Calu3 (cell line): ENCODE measurements at places on chromosomes 4 and X. TPM values are rescaled to one million over a fixed set of nuclear protein-coding genes. Genes with fewer than 3 reads are reported as not detected.
A peak's percentile ranks its signal among the peaks of the same experiment; 100 is the strongest.

- H3K27ac ChIP-seq: no peak overlapping the region
- H3K4me1 ChIP-seq: peaks cover 8% of the 10 kb centered on the region
- peaks cover 9% of the 10 kb centered on the region for H3K27me3 ChIP-seq
- no peak overlapping the region for H3K4me3 ChIP-seq
- DNase-seq: no peak
- no peaks in the 10 kb centered on the region for H3K36me3 ChIP-seq
These were observed 22.8 kb downstream of the PDLIM3 start for GRCh38 chr4:185512516-185512915.

Gene MAGEA8
- not detected in 2 replicates for total RNA-seq

GRCh38 chr4:52600275-52600674, 58.8 kb downstream of the USP46 start:
- no peaks in the 10 kb centered on the region for H3K27me3 ChIP-seq
- H3K36me3 ChIP-seq: no peaks in the 10 kb centered on the region
- H3K4me1 ChIP-seq: no peaks in the 10 kb centered on the region
- H3K4me3 ChIP-seq: no peak overlapping the region

- H3K27me3 ChIP-seq: no peaks in the 10 kb centered on the region
- H3K27ac ChIP-seq: no peak overlapping the region
- no peaks in the 10 kb centered on the region for H3K4me1 ChIP-seq
- H3K4me3 ChIP-seq: no peak overlapping the region
- H3K36me3 ChIP-seq: no peaks in the 10 kb centered on the region
These were observed 342.9 kb downstream of the MAGEB5 start for GRCh38 chrX:26558719-26559386.

GRCh38 chr4:40669504-40669903, 39.8 kb upstream of the RBM47 start:
- H3K27me3 ChIP-seq: no peaks in the 10 kb centered on the region
- H3K4me1 ChIP-seq: peaks cover 23% of the 10 kb centered on the region
- no peak overlapping the region for H3K4me3 ChIP-seq
- DNase-seq: no peak
- H3K36me3 ChIP-seq: peaks cover 9% of the 10 kb centered on the region
- no peak overlapping the region for H3K27ac ChIP-seq

Gene GAGE12F
- not detected in 2 replicates for total RNA-seq

Gene PCSK1N
- 53.3 and 70.5 TPM in 2 replicates for total RNA-seq

Gene TRIM2
- total RNA-seq: 35.5 and 49.6 TPM in 2 replicates

DNA sequence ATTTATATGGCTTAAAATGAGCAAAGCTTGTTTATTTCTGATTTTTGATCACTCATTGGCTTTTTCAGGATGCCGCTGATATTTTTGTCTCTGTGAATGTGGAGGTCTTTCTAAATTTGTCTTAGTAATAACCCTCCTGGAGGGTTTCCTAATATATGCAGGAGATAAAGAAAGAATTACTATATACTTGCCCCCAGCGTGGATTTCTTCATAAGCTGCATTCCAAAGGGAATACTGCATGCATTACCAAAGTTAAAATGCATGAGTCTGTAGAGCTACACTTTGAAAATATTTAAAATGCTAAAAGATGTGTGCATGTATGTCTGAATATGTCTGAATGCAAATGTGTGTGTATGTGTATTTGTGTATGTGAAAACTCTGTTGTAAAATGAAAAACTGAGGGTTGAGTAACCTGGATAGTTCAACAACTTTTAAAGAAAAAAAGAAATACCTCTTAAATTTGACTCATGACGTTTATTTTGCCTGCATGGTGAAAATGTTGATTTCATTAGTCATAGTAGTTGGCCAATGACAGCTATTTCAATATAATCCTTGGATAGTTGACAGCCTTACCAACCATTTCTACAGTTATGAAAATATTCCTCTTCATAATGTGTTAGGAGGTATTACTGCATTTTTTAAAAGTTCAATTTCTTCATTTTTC, 113.2 kb upstream of the ZNF827 start:
- H3K27ac ChIP-seq: no peak overlapping the region
- no peak for DNase-seq
- H3K36me3 ChIP-seq: no peaks in the 10 kb centered on the region
- H3K27me3 ChIP-seq: no peaks in the 10 kb centered on the region
- H3K4me3 ChIP-seq: no peak overlapping the region
- no peaks in the 10 kb centered on the region for H3K4me1 ChIP-seq

DNA sequence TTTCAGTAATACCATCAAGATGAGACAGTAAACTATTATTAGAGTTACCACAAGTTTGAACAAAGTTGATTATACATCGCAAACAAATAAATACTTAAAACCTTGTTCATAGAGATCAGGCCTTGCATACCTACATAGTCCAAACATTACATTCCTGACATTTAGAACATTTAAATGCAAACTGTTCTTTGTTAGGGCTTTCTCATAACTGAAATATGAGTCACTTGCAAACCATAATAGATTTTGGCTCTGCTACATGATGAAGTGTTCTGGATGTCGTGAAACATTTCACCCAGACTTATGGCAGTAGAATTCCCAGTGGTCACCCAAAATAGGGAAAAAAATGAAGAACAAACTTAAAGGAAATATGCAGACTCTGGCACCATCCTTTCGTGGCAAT, 75.0 kb downstream of the FAT4 start:
- peak overlapping the region; percentile 52 for H3K27ac ChIP-seq
- H3K4me1 ChIP-seq: peaks cover 14% of the 10 kb centered on the region
- no peak for DNase-seq
- H3K36me3 ChIP-seq: no peaks in the 10 kb centered on the region
- no peak overlapping the region for H3K4me3 ChIP-seq

Gene PDGFRA
- not detected in 2 replicates for total RNA-seq

- no peak for DNase-seq
- no peaks in the 10 kb centered on the region for H3K27me3 ChIP-seq
- no peak overlapping the region for H3K4me3 ChIP-seq
- H3K36me3 ChIP-seq: no peaks in the 10 kb centered on the region
- H3K4me1 ChIP-seq: peaks cover 9% of the 10 kb centered on the region
These were observed 15.9 kb downstream of the RGS12 start for GRCh38 chr4:3308691-3309090.

GRCh38 chrX:11575332-11575731, 90.4 kb downstream of the ARHGAP6 start:
- no peaks in the 10 kb centered on the region for H3K4me1 ChIP-seq
- H3K27me3 ChIP-seq: peaks cover 17% of the 10 kb centered on the region
- H3K4me3 ChIP-seq: no peak overlapping the region
- H3K36me3 ChIP-seq: no peaks in the 10 kb centered on the region
- DNase-seq: no peak

GRCh38 chr4:11106759-11107158, 321.9 kb downstream of the HS3ST1 start:
- no peak for DNase-seq
- peaks cover 36% of the 10 kb centered on the region for H3K27me3 ChIP-seq
- H3K4me3 ChIP-seq: no peak overlapping the region
- no peaks in the 10 kb centered on the region for H3K4me1 ChIP-seq
- no peak overlapping the region for H3K27ac ChIP-seq

- H3K4me3 ChIP-seq: no peak overlapping the region
- H3K27me3 ChIP-seq: no peaks in the 10 kb centered on the region
- no peak overlapping the region for H3K27ac ChIP-seq
- no peaks in the 10 kb centered on the region for H3K4me1 ChIP-seq
- H3K36me3 ChIP-seq: no peaks in the 10 kb centered on the region
These were observed 74.8 kb upstream of the PASD1 start for GRCh38 chrX:151488677-151489076.

Gene IL2
- total RNA-seq: not detected in 2 replicates

DNA sequence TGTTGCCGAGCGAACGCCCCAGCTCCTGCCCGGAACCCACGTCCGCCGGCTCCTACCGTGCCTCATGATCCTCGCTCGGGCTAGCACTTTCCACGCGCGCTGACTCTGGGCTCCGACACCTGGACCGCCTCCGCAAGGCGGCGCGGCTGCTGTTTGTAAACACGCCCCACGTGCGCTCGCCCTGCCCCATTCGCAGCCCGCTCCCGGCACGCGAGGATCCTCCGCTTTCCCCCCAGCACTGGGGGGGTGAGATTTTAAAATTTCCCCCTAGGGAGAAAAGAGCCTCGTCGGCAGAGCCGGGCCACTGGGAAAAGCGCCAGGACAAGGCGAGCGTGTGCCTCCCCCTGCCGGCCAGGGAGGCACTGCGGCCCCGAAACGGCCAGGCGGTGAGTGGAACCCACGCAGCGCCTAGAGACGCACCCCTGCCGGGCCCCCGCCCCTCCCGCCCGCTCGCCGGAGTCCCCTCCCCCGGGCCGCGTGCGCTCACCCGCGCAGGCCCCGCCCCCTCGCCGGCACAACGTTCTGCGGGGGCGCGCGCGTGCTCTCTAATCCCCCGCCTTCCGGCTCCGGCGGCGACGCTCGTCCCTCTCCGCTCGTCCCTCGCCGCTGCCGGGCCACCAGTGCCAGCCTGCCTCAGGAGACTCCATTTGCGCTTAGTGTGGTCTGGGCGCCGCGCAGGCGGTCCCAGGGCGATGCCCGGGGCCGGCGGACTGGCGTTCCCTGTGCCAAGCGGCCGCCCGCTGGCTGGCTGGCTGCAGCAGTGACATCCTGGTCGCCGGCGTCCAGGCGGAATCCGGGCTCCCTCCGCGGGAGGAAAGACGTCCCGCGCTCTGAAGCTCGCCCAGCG, at the start of gene TIGD2:
Gene TIGD2 (plus strand): TSS at position 548 of the 847 bp plus-strand sequence. CDS start 1,442 bp downstream, outside the sequence.
- peak within 1 kb of the TSS; percentile 93 for H3K4me3 ChIP-seq
- H3K27ac ChIP-seq: peak within 1 kb of the TSS; percentile 77
- peaks cover 26% of the 10 kb centered on the region for H3K4me1 ChIP-seq
- peaks cover 30% of the 10 kb centered on the region for H3K36me3 ChIP-seq
- H3K27me3 ChIP-seq: no peaks in the 10 kb centered on the region
- DNase-seq: peak; percentile 86

GRCh38 chr4:7196736-7197135, 4.4 kb downstream of the SORCS2 start:
- peaks cover 78% of the 10 kb centered on the region for H3K27me3 ChIP-seq
- no peaks in the 10 kb centered on the region for H3K36me3 ChIP-seq
- no peak overlapping the region for H3K27ac ChIP-seq
- no peak for DNase-seq
- no peaks in the 10 kb centered on the region for H3K4me1 ChIP-seq
- no peak overlapping the region for H3K4me3 ChIP-seq

DNA sequence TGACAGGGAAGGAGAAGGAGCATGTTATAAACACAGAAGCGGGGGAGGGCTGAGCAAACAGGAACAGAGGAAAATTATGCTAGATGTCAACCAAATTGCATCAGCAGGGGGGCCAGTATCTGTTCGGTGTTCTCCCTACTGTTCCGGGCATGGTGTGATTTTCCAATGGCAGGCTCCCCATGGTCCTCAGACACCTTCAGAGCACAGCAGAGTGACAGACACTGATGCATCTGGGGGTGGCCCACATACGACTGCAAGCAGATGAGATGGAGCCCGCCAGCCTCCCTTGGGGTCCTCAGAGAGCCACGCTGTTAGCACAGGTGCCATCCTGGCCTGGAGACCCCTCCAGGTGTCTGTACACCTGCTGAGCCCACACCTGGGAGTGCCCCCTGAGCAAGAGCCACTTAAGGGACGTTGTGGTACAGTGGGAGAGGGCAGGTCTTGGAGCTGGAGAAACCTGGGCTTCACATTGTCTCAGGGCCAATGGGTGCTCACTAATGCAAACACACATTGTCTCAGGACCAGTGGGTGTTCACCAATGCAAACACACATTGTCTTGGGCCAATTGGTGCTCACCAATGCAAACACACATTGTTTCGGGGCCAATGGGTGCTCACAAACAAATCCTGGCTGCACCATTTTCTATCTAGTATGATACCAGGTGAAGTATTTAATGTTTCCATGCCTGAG, 95.4 kb downstream of the SLC2A9 start:
- no peaks in the 10 kb centered on the region for H3K4me1 ChIP-seq
- H3K27me3 ChIP-seq: peaks cover 30% of the 10 kb centered on the region
- H3K4me3 ChIP-seq: no peak overlapping the region
- no peak for DNase-seq
- no peaks in the 10 kb centered on the region for H3K36me3 ChIP-seq

DNA sequence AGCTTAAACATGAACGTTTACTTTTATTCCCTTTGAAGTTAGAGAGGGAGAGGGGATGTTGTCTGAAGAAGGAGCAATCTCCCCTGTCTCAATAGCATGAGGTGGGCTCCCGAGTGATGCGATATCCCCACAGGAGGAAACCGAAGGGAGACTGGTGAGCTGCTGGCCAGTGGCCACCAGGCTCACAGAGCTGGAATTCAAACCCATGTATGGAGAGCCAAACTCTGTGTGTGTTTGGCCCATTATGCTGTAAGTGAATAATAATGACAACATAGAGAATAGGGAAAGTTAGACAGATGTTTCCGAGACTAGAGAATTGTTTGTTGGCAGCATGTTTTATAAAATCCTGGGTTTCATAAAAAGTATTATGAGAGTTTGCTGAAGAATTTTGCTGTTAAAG, 66.1 kb upstream of the CLNK start:
- DNase-seq: no peak
- no peaks in the 10 kb centered on the region for H3K4me1 ChIP-seq
- no peaks in the 10 kb centered on the region for H3K27me3 ChIP-seq
- H3K4me3 ChIP-seq: no peak overlapping the region

- no peak overlapping the region for H3K4me3 ChIP-seq
- no peaks in the 10 kb centered on the region for H3K27me3 ChIP-seq
- no peaks in the 10 kb centered on the region for H3K36me3 ChIP-seq
- H3K4me1 ChIP-seq: no peaks in the 10 kb centered on the region
These were observed 292.7 kb downstream of the GALNTL6 start for GRCh38 chr4:172105918-172106317.

DNA sequence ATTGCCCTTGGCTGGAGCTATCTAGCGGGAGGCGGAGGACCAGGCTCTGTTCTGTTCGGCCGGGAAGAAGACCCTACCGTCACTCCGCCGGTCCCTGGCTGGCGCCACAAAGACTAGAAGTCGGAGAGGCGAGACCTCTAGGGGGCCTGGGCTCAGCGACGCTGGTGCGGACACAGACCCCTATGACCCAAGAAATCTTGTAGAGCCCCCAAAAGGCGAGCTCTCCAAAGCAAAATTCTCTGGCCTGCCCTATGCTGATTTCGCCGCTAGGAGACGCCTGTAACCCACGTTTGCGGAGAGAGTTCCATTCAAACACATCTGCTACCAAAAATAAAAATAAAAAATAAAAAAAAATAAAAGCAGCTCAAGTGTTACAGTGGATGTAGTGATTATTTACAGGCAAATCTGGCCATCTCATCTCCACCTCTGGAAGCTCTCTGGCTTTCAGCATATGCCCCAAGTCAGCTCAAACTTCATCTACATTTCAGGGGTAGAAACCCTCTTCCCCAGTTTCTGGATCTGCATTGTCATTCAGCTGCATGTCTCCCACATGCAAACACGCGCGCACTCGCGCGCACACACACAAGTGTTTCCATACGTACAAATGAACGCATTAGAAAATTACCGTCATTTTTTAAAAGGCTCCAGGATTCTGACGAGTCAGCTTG, 2.4 kb upstream of the PCDH10 start:
- no peaks in the 10 kb centered on the region for H3K27me3 ChIP-seq
- no peak overlapping the region for H3K27ac ChIP-seq
- peak overlapping the region; percentile 67 for H3K4me3 ChIP-seq

Gene ASB12
- total RNA-seq: not detected in 2 replicates

DNA sequence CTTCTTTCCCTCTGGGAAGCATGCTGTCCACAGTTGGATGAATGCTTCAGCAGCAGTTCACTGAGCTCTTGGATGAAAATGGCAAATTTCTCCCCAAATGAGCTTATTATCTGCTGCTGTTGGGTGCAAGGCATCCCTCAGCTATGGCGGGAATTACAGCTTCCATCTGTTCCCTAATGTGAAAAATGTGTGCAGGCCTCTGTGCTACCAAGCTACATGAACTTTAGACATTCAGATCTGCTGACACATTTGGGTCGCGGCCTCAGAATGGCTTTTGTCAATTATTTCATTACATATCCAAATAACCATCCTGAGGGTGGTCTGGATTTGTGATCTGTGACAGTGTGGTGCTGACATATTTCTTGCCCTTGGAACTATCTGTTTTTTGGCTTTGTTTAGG, 119.5 kb upstream of the SCML1 start:
- H3K36me3 ChIP-seq: peaks cover under 1% of the 10 kb centered on the region
- DNase-seq: no peak
- H3K4me3 ChIP-seq: no peak overlapping the region
- no peaks in the 10 kb centered on the region for H3K27me3 ChIP-seq
